ENCODE measurements at places on chromosomes 6 and 20.
A peak's percentile ranks its signal among the peaks of the same experiment; 100 is the strongest.

- DNase-seq, result no peak
Observed at GRCh38 chr6:145206247-145206907, 528.9 kb downstream of the EPM2A start.

DNA sequence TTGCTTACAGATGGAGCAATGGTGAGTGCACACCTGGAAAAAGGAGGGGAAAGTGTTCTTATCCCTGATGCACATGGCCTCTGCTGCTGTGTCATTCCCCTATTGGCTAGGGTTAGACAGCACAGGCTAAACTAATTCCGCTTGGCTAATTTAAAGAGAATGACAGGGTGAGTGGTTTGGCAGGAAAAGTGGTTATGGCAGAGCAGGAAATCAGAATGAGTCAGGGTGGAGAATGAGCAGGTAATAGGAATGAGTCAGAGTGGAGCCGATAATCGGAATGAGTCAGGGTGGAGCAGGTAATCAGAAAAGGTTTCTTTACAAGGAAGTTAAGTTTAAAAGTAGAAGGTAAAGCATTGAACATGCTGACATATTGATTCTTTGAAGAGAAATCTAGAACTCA lies 355.5 kb upstream of the HTR1E start:
- DNase-seq, result no peak

DNA sequence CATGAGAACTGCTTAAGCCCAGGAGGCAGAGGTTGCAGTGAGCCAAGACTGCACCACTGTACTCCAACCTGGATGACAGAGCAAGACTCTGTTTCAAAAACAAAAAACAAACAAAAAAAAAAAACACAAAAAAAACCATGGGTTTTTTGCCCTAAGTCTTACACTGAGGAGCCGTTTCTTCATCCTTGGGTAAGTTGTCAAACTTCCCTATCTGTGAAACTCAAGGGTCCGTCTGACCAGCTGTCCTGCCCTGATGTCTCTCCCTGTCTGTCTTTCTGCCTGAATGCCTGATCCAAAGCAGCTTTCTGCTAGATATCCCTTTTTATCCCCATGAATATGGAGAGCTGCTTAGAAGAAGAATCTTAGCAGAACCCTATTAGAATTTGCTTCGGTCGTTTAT lies 41.3 kb upstream of the CLDN20 start:
- DNase-seq, result no peak

- peak; percentile 58 for DNase-seq
Observed at GRCh38 chr6:105326216-105326615, 76.7 kb downstream of the PREP start.

GRCh38 chr6:108348655-108349349 lies 53.9 kb downstream of the AFG1L start:
- DNase-seq, result no peak

DNA sequence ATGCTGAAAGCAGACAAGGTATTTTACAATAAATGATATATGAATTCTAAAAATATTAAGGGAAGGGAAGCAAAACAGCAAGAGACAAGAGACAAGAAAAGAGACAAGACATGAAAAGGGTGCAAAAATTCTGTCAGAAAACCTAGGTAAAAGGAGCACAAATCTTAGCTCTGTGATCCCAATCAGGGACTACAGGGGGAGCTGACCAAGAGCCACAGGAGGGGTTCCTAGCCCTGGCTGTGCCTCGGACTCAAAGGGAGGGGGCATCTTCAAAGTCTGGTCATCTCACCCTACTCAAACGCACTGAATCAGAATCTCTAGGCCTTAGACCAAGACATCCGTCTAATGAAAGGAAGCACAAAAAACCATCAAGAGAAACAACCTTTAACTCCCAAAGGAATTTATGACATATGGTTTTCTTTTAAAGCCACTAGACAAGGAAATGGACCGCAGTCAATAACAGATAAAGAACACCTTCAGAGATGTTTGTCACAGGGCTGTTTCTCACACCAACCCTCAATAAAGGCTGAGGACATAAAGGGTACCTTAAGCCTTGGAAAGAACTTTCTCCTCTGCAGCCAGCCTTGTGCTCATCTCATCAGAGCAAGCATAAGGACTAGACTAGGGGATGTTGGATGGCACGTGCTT lies 130.4 kb upstream of the CDYL start:
- DNase-seq, result no peak

GRCh38 chr6:36697481-36697903 lies at the start of gene RAB44:
Gene RAB44, plus strand, starts transcription at chr6:36697826. Its CDS starts 6,410 bp downstream, at chr6:36704236.
- DNase-seq, result no peak

DNA sequence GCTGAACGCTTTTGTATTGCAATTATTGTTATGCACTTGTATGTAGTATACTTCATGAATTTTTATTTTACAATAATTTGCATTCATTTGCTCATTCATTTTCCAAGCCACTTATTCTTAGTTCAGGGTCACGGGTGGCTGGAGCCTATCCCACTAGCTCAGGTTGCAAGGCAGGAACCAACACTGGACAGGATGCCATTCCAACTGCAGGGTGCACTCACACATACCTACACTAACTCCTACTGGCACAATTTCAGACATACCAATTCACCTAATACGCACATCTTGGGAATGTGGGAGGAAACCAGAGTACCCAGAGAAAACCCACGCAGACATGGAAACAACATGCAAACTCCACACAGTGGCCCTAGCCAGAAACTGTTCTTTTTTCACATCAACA lies 61.8 kb downstream of the LMBRD1 start:
- DNase-seq, result no peak

DNA sequence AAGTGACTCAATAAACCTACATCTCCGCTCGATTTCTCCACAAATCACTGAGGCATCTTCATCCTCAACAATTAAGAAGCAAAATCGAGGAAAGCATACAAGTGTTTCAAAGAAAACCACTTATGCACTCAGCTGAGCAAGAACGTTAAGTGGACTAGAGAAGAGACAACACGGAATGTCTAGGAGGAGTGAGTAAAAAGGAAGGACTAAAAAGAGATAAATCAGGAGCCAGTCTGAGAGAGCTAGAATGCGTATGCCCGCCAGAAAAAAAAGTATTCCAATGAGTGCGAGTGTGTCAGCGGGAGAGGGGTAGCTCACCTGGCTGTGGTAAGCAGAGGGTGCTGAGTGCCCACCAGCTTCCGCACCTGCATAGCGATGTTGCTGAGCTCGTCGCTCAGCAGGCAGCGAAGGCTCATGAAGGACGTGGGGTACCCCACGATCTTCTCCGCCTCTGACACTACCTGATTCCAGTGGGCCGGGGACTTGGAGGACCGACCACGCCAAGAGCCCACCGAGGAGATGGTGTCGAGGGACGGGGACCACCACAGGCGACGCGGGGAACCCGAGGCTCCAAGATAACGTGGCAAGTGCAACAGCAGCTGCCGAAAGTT lies 587 bp downstream of the PDSS2 start:
- DNase-seq, result no peak

- DNase-seq, result no peak
Observed at GRCh38 chr6:12490351-12490903, 200.3 kb downstream of the EDN1 start.

- no peak for DNase-seq
Observed at GRCh38 chr6:126625019-126625418, 285.1 kb downstream of the CENPW start.

DNA sequence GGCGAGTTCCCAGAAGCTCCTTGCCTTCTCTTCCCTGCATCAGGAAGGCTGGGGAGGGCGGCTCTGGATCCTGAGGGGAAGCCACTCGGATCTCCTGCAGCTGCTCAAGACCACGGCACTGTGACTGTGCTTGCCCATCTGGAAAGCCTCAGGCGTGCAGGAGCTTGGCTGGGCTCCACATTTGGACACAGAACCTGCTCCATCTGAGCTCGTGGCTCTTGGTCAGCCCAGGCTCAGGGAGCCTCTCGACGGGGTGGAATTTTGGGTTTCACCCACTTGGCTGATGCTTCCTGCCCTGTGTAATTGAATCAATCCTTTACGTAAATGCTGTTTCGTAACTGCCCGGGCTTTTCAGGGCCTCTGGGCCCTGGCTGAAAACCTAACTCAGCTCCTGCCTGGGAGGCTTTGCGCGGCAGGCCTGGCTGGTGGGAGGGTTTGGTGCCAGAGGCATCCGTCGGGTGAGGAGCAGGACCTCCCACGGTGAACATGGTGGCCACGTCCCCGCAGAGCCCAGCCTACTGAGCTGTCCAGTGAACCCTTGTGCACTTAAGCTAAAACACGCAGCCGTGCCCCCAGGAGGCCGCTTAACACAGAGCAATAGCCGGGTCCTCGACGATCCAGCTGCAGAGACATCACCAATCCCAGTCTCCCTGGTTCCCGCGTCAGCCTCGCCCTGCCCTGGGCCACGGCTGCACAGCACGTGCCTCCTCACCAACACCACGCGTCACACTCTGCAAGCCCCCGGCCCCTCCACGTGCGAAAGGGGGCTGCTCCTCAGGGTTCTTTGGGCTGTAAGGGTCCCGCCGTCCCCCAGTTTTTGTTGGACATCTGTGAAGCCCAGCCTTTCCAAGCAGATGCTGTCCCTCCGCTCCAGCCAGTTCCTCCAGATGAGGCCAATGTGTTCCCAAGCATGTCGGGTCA lies 241.0 kb downstream of the DLL1 start:
- no peak for DNase-seq

DNA sequence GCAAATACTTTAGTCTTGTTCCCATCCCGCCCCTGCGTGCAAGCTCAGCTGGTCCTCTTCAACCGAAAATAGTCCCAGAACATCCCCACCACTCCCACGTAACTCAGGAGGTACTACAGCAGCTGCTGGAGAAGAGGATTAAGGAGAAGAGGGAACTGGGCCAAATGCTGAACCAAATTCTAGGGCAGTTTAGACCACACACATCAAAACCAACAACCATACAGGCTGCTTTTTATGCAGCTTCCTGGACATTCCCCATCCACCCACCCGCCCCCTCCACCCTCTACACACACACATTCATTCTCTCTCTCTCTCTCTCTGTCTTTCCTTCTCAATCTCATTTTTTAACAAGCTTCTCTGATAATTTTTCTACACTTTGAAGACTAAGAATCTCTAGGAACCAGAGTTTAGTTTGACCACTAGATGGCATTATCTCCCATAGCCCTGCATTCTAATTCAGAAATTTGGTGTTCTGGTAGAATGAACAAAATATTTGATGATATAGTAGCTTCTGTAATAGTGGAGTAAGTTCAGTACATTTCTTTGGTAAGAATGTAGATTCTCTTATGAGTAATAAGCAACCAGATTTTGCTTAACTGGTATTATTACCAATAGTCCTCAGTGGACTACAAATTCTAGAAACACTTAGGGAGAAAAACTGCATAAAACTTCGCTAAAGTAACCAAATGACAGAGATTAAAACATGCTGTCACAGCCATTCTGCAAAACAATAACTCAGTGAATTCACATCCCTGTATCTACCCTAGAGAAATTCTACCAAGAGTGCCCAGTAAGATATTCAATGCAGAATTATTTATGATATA lies 52.1 kb upstream of the BEND6 start:
- no peak for DNase-seq

DNA sequence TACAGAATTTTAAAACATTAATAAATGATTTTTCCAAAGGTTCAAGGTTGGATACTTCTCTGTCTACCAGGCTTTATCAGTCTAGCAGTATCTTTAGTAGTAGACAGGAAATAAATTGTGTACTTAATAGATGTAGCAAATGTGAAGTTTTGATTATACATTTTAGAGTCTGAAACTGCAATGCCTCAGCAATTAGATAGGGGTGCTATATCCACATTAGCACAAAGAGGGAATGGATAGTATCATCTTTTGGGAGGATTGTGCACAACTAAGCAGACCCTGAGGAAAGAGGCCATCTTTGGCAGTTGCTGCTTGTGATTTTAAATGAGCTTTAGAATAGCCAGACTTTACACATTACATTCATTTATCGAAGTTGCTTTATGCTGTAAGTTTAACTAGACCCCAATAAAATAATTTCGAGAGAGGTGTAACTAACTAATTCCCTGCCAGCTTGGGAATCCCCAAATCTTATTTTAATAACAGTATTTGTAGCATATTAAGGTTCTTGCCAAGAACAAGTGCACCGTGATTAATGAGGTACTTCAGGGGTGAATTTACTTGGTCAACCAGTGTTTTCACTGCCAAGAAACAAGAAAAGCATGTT lies 2.8 kb downstream of the KCNQ5 start:
- DNase-seq, result no peak

DNA sequence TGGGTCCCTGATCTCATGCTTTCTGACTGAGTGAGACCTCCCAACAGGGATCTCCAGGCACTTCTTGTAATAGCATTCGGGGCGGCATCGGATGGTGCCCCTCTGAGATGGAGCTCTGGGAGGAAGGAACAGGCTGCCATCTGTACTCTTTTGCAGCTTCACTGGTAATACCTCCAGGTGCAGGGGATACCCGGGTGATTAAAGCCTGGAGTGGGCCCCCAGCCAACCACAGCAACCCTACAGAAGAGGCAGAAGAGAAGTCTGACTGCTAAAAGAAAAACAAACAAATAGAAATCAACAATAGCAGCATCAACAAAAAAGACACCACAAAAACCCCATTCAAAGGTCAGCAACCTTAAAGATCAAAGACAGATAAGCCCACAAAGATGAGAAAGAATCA lies 19.1 kb upstream of the PGK2 start:
- no peak for DNase-seq

DNA sequence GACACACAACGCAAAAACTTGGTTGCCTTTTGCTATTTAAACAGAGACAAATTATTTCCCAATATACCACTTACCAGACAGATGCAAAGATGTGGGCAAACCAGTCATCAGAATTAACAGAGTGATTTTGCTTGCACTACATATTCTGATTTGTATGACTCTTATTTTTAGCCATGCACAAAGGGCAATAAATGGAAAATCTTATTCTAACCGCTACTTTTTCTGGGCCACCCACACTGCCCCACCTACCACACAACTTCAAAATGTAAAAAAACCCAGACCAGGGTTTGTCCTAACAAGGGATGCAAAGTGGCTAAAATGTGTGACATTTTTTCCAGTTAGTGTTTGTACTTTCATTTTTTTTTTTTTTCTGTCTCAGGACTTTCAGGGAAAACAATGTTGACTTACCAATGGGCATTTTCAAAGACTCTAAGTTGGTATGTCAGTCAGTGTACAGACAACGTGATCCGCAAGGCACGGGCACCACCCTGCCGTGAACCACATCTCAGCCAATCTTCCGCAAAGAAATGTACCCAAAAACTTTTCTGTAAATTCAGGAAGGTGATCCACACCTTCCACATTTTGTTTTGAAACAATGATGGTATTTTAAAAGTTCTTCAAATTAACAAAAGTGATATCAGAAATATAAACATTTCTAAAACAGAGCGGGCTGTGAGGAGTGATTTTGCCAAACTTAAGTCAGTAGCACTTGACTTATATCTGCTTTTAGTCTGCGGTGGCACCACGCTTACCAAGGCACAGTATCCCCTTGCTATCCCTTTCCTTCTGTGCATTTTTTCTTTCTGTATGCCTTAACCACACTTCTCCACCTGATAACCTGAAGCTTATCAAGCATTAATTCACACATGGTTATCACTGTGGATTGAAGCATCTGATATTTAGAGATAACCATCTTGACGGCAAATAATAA lies 185.6 kb downstream of the GJA10 start:
- DNase-seq, result no peak

- DNase-seq, result no peak
Observed at GRCh38 chr20:6673071-6673470, 94.4 kb upstream of the BMP2 start.

DNA sequence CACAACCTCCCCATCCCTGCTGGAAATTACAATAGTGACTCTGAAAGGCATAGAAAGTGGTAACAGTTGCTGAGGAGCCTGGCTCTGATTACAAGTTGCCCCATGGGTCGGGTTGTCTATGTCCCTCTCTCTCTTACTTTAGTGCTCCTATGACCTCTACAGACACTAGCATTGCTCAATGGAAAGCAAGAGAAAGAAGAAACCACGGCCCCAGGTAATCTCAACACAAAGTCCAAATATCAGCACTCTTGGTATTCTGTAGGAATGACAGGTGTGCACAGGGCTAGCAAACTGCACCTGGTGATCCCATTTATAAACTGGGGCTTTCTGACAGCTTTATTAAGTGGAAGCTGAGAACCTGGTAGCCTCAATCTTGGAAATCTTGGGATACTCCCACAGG lies 80.4 kb upstream of the EMILIN3 start:
- no peak for DNase-seq

Data from NCI-H187 (cell line).